CD4-positive, alpha-beta T cell treated with Interleukin-12 subunit alpha and Interleukin-12 subunit beta, for 1 hour (primary cell): ENCODE measurements at places on chromosomes 12 and 14.
A peak's percentile ranks its signal among the peaks of the same experiment; 100 is the strongest.

DNA sequence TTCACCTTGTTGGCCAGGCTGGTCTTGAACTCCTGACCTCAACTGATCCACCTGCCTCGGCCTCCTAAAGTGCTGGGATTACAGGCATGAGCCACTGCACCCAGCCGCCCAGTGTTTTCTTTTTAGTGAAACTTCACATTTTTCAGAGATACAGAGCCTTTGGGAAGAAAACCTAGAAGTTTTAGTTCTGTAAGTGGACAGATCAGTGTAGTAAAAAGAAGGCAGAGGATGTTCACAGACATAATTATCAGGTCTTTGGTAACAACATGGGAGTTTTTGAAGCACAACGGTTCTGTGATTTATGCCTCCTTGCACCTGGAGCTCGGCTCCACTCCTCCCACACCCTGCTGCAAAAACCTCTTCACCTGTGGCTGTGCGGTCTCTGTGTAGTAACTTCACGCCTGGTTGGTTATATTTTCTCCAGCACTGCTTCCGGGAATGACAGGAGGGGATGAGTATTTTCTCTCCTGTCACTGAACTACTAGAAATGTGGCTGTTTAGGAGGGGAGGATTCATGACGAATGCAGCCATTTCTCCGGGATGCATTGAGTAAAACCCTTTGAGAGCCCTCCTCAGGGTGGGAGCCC is 67.0 kb downstream of the ARF6 start:
- peak; percentile 19 for DNase-seq

DNA sequence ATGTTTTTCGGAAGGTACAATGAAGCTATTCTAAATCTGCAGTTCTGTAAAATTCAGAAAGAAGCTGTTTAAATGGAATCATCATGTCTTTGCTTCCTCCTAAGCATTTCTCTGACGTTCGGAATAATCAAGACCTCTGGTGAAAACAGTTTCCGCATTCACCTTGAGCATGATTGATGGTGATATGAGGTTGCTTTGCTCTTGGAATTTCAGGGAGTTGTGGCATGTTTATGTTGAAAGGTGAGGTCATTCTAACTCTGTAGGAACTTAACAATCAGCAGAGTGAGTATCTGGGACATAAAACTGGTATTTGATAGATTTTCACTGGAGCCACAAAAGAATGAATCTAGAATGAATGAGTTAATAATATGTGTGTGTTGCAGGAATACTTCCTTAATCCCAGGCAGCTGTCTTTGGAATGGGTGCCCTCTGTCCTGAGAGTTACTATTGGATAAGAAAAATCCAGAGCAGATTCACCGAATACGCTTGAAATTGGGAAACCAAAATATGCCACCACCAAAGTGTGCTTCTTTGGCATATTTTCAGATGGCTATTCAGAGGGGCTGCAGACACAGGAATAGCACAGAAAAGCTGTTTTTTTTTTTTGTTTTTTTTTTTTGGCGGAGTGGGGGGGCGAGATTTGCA is 599.1 kb downstream of the CCER1 start:
- no peak for DNase-seq

DNA sequence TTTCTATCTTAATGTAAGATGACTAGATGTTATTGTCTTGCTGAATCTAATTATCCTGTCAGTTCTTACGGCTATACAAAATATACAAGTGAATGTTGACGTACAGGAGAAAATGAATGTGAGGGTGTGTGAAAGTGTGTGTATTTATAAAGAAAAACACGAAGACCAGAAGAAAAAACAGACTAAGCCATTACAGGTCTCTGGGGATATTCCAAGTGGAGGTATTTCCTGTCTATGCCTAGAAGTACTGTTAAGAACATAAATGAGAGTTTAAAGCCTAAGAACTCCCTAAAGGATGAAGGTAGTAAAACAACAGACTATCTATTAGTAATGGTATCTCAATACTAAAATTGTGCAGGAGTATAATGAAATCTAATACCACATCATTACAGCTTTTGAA is 7.6 kb downstream of the MDM1 start:
- DNase-seq: no peak

DNA sequence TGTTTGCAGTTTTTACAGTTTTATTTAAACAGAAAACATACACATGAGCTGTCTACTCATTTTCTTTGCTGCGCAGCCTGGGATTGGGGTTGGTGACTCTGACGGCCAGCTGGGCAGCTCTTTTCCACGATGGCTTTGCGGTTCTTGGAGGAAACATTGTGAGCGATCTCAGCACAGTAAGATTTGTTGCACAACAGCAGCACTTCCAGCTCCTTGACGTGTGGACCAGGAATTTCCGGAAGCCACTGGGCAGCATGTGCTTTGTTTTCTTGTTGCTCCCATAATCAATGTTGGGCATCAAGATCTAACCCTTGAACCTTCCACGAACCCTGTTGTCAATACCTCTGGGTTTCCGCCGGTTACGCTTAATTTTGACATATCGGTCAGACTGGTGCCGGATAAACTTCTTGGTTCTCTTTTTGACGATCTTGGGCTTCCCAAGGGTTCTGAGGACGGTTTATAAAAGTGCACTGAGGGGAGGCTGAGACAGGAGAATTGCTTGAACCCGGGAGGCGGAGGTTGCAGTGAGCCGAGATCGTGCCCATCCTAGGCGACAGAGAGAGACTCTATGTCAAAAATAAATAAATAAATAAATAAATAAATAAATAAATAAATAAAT is 21.8 kb downstream of the FKBP11 start:
- DNase-seq: no peak

DNA sequence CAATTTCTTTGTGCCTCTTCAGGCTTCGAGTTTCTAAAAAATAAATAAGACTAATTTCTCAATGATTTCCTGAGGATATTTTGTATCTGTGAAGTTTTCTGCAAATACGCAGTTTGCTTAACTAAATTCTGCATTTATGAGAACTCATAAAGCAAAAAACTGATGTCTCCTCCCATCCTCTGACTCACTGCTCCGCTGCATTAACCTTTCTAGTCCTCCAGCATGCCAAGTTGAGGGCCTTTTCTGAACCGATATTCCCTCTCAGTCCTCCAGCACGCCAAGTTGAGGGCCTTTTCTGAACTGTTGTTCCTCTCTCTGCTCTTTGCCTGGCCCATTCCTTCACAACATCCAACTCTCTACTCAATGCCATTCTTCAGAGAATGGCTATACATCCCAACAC is 3.2 kb downstream of the IPO8 start:
- no peak for DNase-seq

- DNase-seq: no peak
These were observed 4.3 kb downstream of the DDIT3 start for GRCh38 chr12:57515934-57516541.

DNA sequence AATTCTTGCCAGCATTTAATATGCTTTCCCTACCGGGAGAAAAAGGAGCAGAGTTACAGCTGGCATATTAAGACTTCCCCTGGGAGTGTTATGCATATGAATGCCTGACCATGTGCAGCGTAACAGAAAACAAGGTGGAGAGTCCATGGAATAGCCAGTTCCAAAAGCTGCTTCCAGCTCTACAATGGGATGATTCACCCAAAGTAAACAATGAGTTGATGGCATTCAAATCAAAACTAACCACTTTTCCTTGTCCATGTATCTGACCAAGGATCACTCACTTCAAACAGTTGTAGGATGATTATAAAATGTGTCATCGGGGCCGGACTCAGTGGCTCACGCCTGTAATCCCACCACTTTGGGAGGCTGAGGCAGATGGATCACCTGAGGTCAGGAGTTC is 48.1 kb upstream of the BICDL1 start:
- DNase-seq: no peak

DNA sequence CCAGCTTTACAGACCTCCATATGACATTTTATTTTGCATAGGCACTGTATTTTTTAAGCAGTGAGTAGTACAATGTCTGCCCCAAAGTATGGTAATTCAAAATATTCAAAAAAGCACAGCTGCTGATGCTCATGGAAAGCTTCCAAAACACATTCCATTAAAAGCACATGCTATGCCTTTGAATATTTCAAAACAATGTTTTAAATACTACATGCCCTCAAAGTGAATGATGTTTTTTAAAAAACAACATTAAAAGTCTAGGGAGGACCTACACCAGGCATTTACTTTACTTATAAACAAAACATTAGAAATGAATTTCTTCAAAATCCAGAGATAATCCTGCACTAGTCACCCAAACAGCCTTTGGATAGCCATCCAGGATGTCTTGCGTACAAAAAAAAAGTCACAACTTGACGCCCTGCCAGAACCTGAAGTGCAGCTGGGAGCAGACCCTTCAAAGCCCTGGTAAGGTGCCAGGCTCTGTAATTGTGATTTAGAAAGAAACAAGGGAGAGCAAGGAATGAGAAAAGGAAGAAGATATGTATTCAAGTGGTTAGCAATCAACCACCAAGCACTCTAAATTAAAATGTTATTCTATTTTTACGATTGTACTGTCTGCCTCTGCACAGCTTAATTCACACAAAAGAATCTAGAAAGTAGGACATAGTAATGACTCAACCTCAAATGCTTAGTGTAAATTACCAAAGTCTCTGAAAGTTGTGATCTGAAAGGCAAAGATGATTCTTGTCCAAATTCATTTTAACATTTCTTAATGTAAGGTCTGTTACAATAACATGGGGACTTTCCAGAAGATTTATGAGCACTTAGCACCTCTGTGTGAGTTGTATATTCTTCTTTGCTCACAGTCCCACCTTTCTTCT is 31.9 kb downstream of the CEP83 start:
- DNase-seq: no peak

GRCh38 chr12:6166808-6167207 is 33.4 kb upstream of the CD9 start:
- no peak for DNase-seq

- DNase-seq: no peak
These were observed 337.5 kb downstream of the GLT1D1 start for GRCh38 chr12:129190827-129191226.

DNA sequence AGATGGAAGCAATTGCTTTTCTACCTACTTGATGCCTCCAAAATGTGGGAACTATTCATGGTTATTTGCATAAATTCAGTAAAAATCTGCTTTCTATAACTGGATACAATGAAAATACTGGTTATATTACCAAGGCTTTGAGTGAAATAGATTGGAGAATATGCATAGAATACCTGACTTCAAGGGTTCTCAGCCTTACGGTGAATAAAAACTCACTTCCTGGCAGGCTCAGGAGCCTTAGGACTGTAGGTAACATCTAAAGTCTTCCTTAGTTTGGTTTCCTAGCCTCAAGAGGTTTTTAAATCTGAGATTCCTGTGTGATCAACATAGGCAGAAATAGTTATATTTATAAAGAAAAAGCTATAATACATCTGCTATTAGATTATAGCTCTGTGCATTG is 158.6 kb downstream of the SLC41A2 start:
- DNase-seq: no peak

- no peak for DNase-seq
These were observed 718.8 kb upstream of the TMEM132C start for GRCh38 chr12:127548123-127548553.

GRCh38 chr14:89331398-89331797 is 85.6 kb downstream of the FOXN3 start:
- DNase-seq: no peak
